Stimulated activated CD4-positive, alpha-beta T cell treated with anti-CD3 and anti-CD28 coated beads, Interleukin-12 subunit alpha, Interleukin-12 subunit beta, amount 100 ng/mL, for 4 hours (primary cell): ENCODE measurements at places on chromosomes 11 and 22.

GRCh38 chr11:75523189-75523588 is 2.6 kb downstream of the GDPD5 start:
- DNase-seq, result no peak

DNA sequence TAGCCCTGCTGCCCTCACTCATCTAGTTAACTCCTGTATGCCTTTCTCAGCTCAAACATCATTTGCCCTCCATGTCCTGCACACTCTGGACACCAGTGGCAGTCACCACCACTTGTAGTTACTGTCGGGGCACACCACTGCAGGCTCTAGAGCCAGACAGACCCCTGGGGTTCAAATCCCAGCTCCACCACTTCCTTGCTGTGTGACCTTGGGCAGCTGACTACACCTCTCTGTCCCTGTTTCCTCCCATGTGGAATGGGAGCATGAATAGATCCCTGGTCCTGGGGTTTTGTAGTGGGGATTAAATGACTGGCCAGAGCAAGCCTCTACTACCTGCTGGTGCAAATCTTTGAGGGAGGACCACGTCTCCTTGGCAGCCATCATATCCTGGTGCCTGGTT is 7.8 kb upstream of the IFT27 start:
- no peak for DNase-seq

- no peak for DNase-seq
These were observed 8.1 kb upstream of the NEU3 start for GRCh38 chr11:74980634-74981033.

- no peak for DNase-seq
These were observed 4.1 kb downstream of the CCDC188 start for GRCh38 chr22:20146777-20147176.

DNA sequence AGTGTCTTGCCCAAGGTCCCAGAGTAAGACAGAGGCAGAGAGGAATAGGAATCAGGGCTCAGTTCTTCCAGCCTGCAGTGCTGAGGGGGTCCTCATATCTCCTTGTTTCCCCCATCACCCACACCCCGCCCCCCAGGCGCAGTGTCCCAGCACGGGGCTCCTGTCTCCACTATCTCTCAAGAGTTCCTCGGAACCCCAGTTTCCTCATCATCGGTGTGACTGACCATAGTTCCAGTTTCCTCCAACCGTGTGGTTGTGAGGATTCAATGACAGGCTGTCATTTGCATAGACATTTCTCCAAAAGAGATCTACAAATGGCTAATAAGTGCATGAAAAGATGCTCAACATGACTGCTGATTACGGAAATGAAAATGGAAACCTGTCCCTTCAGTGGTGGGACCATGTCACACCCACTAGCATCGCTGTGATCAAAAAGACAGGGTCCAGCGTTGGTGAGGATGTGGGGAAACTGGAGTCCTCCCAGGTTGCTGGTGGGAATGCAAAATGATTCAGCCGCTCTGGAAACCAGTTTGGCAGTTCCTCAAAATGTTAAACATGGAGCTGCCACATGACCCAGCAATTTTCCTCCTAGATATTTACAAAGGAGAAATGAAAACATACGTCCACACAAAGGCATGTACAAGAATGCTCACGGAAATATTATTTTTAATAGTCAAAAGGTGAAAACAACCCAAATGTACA is 31.8 kb upstream of the PDGFB start:
- DNase-seq, result no peak

- DNase-seq, result no peak
These were observed 3.5 kb upstream of the TSPO start for GRCh38 chr22:43147821-43148220.

DNA sequence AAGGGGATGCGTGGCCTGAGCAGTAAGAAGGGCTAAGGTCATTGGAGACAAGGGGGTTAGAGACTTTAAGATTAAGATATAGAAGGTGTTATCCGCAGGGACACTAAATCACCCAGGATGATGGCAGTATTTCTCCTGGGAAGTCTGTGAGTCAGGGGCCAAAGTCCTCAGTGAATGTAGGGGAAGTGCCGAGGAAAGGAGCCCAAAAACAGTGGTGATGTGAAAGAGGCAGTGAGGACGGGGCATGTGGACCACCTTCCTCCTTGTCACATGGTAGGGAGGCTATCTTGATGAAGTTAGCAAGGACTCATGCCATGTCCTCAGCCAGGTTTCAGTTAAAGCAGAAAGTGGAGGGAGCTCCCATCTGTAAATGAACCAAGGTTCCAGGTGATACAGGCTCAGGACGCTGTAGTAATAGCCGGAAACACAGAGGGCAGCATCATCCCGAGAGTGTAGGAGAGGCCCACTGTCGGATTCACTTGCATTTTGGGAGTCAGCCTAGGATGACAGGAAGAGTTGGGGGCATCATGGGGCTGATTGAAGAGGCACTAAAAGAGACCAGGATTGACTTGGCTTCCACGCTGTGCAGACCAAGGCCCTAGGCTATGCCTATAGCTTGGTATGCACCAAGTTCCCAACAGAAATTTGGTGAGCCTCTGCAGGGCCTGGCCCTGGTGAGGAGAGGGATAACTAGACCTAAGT is 33.5 kb downstream of the WEE1 start:
- DNase-seq, result no peak

DNA sequence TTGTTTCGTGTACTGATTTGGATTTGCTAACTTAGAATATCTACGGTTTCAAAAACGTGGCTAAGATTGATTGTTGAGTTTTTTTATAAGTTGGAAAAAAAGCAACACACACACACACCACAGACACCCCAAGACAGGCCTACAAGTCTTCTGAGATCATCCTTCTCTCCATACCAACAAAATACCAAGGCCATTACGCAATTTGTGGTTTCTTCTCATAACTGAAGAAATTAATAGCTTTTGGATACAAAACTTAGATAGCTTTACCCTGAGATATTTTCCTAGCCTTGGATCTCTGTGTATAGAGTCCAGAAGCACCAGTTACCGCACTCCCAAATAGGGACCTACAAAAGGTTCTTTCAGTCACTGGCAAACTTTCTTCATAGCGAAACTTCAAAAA is 113.6 kb downstream of the SIK3 start:
- DNase-seq, result no peak

DNA sequence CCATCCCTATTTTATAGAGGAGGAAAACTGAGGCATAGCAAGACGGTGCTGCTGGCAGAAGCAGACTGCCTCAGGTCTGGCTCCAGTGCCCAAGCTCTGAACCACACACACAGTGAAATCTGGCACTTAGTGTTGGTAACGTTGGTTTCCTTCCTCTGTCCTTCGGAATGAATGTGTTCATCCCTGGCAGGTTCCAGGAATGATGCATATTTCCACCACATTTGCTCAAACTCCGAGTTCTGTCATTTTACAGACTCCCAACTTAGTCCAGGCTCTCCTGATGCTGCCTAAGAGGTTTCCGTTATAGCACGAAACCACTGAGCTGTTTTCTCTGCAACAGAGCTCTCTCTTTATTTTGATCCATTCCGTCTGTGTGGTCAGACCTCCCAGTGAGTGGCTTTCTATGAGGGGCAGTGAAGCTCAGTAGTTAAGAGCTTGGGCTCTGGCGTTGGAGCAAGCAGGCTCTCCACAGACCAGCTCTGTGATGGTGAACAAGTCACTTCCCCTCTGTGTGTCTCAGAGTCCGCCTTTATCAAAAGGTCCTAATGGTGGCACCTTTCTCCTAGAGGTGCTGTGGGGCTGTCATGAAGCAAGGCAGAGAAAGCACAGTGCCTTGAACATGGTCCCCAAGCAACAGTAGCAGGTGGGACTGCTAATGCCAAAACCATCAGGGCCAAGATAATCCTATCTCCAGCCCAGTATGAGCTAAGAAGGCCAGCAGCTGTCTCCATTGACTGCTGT is 200.3 kb downstream of the MYO18B start:
- no peak for DNase-seq

DNA sequence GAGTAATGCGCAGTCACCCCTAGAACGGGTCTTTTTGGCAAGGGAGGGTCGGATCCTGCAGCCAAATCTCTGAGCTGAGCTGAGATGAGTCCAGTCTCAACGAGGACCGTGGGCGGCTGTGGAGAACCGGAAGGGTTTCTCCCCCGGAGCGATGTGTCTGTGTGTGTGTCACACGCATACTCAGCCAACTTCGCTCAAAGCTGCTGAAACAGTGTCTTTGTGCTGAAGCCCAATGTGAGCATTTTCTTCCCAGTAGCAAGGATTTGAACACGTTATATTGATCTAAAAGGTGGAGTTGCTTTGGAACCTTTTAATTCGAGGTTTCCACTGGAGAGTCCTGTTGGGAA is 1.4 kb upstream of the CELSR1 start:
- no peak for DNase-seq

GRCh38 chr11:2566223-2567025 is 121.6 kb downstream of the KCNQ1 start:
- no peak for DNase-seq

DNA sequence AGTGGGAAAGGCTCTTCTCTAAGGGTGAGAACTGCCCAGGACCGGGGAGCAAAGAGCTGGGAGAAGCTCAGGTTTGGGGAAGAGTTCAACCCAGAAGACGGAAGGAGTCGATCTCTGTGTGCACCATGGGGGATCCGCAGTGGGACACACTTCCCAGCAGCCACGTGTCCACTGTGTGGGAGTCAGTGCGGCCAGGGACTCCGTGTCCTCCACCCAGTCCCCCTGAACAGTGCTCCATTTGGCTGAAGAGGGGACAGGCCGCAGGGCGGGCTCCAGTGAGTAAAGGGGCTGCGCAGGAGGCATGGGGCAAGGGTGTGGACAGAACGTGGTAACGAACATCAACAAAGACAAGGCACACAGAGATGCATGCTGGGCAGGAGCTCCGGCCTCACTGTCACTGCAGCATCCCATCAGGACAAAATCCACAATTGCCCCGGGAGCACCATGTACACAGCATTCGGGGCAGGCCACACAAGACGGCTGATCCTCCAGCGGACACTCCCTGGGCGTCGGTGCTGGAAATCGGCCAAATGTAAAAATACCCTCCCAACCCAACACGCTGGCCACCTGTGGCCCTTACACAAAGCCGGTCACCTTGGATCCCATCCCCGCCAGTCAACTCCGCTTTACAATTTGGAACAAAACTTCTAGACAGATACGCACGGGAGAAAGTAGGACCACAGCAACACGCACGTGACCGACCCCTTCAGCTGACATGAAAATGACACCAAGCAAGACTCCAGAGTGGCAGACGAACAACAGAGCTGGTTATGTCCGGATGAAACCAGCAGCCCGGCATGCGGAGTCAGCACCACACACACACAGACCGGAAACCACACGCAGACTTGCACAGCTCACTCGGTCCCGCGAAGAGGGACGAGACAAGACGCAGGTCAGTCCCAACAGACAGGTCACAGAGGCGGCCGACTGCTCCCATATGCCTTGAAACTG is 366.8 kb downstream of the SHANK2 start:
- no peak for DNase-seq

DNA sequence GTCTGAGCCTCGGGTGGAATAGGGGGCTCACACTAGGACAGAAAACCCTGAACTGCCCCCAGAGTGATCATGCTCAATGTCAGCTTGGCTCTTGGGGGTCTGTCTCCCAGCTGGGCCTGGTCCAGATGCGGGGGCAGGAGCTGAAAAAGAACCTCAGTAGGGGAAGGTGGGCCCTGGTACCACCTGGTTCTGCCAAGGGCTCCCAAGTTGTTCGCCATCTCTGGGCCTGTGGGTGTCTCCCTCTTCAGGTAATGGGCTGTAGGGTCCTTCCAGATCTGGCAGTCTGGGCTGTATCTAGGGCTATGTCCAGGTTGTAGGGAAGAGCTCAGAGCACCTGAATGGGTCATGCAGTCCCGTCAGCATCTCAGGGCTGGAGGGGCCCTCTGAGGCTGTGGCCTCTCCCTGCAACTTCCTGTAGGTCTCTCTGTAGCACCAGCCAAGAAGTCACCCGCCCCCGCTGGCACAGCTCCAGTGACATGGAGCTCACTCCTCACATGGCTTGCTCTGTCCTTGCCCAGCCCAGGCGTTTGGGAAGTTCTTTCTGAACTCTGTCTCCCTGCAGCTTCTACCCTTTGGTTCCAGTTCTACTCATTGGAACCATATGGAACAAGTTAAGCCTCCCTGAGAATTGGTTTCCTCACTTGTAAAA is 33.0 kb upstream of the SOX10 start:
- no peak for DNase-seq

DNA sequence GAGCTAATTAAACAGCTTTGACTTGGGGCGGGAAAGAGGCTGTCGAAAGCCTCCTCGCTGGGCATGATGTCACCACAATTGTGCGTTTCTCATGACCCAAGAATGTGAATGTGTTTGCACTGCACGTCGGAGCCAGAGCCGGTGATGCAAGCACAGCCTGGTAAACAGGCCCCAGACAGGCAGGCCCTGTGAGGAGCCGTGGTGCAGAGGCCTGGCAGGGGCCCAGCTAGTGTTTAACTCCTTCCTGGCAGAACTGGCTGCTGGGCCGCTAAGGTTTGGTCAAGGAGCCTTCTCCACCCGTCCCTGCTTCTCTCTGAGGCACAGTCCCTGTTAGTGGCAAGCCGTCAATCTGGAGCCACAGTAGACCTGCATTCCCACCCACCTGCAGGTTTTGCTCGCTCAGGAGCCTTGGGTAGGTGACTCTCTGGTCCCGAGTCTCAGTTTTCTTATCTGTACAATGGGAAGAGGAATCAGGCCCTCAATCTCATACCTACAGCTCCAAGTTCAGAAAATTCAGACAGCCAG is 25.4 kb upstream of the SMTN start:
- no peak for DNase-seq

DNA sequence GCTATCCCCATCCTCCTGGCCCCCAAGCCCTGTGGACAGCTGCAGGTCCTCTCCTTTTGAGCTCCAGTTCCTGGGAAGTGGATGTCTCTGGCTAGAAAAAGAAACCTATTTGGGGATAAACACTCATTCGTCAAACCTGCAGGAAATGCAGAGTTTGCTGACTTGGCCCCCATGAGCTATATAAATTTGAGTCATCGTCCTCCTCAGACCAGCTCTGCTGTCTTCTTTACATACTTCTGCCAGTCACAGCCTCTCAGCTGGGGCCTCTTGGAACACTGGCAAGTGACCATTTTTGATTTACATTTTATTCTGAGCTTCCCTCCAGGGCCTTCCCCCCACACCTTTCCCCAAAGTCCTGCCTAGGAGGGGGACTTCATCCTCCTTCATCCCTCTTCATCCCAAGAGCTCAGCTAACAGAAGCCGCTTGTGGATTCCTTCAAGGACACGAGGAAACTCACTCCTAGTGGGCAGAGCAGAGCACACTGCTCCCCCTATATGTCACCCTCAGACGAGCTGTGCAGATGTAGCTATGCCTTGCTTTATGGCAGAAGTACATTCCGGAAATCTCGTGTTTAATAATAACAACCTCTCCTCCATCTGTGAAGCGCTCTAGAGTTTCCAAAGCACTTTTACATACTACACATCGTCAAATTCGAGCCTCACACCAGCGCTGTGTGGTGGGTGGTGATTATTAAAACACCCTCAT is 131.8 kb downstream of the FEZ1 start:
- DNase-seq, result no peak

DNA sequence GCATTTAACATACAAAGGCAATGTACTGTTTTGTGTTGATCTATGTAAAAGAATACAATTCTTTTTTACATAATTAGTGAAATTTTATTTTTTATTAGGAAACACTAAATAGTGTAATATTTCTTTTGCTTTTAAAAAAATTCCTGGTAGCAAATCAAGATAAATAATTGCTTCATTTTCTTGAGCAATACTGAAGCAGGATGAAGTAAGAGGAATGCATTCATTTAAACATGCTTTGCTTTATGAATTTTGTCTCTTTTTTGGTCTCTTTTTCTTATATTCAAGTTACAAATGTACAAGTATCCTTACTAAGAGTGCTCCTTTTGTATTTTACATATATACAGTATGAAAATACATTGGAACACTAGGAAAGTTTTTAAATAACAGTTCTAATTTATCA is 144.4 kb upstream of the TEAD1 start:
- DNase-seq, result no peak
